Spinal cord (tissue), 10 donors: ENCODE measurements at places on chromosomes 12 and 14.

GRCh38 chr12:29103539-29103974 lies 45.5 kb upstream of the FAR2 start:
- no peak overlapping the region for H3K27ac ChIP-seq
- no peaks in the 10 kb centered on the region for H3K27me3 ChIP-seq
- H3K4me1 ChIP-seq: no peaks in the 10 kb centered on the region
- no peaks in the 10 kb centered on the region for H3K36me3 ChIP-seq
- no peak for DNase-seq

DNA sequence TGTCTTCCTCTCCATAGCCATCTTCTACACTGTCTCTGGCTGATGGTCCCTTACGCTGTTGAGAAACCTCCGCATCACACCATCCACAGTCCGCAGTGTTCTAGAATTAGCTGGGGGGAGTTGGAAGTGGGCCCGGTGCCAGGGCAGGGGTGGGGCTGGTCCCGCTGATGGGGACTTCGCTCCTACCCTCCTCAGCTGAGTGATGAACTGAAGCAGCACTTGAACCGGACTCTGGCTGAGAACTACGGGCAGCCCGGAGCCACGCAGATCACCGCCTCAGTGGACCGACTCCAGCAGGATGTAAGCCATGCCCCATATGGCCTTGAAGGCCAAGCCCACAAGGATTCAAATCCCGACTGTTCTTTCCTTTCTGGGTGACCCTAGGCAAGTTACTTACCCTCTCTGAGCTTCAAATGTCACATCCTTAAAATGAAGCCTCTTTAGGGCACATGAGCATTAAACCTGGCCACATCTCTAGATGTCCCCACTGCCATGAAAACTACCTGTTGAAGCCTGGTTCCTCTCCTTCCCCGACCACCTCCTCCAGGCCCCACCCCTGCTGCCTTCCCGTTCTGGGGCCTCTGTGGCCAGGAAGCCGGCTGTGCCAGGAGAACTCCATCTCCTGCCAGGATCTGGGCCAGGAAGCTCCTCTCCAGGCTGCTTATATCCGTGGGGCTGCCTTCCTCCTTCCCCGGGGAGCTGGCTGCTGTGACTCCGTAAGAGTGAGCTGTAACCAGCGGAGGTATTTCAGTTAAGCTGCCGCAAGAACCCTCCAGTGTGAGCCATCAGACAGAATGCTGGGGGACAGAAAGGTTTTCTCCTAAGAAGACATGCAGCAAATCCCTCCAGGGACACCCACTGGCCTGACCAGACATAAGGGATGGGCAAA lies 53.1 kb downstream of the TSPAN11 start:
- peaks cover 38% of the 10 kb centered on the region for H3K36me3 ChIP-seq
- H3K4me3 ChIP-seq: no peak overlapping the region
- no peaks in the 10 kb centered on the region for H3K27me3 ChIP-seq
- H3K27ac ChIP-seq: no peak overlapping the region
- no peak for DNase-seq

- peak within 1 kb of the TSS; percentile 50 for H3K4me3 ChIP-seq
- peaks cover 5% of the 10 kb centered on the region for H3K4me1 ChIP-seq
- H3K27ac ChIP-seq: peak within 1 kb of the TSS; percentile 57
- peak; percentile 35 for DNase-seq
- H3K36me3 ChIP-seq: no peaks in the 10 kb centered on the region
- no peaks in the 10 kb centered on the region for H3K27me3 ChIP-seq
Measured at GRCh38 chr14:58395812-58396788, at the start of gene TOMM20L. Gene TOMM20L (plus strand): TSS chr14:58395930. CDS start chr14:58395958, 28 bp downstream.

DNA sequence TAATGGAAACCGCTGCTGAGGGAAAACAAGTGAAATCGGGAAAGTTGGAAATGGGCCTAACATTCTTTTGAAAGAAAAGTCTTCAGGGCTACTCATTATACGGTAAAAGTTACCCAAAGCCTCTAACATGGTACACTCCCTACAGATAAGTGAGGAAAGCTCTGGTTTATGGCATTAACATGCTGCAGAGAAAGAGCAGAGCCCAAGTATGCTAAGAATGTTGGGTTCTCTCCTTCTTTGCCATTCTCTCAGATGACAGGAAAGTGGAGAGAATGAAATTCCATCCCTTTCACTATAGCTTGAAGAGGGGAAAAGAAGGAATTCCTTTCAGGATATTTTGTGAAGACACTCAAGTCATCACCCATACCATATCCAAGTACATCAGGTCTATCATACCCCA lies 348.0 kb downstream of the SEC23A start:
- H3K27ac ChIP-seq: no peak overlapping the region
- no peak overlapping the region for H3K4me3 ChIP-seq
- H3K4me1 ChIP-seq: no peaks in the 10 kb centered on the region
- H3K36me3 ChIP-seq: no peaks in the 10 kb centered on the region
- H3K27me3 ChIP-seq: no peaks in the 10 kb centered on the region

DNA sequence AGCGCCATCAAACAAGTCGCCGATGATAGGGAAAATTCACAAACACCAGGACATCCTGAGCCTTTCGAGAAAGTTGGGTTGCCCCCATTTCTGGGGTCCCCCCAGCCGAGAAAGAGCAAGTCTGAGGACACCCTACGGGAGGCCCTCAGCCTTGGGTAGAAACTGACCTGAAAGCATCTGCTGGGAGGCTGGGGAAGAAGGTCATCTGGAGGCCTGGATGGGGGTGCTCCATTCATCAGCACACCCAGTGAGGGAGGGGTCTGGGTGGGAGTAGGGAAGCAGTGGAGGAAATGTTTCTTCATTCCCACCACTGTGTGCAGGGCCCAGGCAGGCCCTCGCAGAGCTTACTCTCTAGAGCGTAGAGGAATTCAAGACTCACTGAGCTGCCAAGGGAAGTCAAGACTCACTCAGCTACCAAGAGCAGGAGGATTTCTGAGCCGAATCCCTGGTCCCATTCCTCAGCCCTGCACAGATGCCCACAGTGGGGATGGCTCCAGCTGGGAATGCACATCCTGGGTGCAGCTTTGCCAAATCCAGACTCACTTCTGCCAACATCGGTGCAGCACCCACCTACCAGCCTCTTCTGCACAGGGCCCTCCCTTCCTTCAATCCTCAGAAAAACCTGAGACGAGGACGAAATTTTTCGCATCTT lies 38.1 kb downstream of the DIO3 start:
- no peak overlapping the region for H3K27ac ChIP-seq
- no peaks in the 10 kb centered on the region for H3K36me3 ChIP-seq
- H3K27me3 ChIP-seq: no peaks in the 10 kb centered on the region
- no peaks in the 10 kb centered on the region for H3K4me1 ChIP-seq
- H3K4me3 ChIP-seq: no peak overlapping the region

DNA sequence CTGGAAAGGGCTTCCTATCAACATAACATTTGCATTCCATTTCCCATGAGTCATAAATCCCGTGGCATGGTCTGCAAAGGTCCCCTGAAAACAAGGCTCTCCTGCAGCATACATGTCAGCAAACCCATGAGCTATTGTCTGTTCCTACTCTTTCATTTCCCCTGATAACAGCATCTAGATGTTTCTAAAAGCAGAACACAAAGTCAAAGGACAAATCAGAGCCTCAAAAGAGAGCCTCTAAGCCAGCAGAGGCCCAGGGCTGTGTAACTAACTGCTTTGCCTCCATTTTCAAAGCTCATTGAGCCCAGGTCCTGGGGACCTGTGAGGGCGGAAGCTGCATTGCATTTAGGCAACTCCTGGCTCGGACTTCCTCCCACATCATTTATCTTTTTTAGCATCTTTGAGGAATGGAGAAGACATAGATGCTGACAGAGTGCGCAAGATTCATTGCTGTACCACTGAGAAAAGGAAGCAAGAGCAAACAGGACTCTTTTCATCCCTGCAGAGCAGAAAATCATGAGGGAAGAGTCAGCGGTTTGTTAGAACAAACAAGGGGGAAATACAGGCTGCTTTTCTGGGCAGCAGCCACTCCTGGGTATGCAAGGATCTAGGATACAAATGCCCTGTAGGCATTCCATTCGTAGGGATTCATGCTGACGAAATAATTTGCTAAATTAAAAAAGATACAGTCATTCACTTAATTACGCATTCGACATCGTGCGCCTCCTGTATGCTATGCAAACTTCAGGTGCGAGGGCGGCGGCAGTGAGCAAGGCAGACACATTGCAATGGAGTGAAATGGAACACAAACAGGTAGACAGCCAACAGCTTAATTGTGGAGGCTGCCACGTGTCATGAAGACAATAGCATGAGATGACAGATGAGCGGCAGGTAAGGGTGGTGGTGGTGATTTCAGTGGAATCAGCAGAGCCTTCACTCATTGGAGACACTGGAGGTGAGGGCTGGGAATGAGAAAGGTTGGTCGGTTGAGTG lies 131.0 kb downstream of the TMEM132D start:
- DNase-seq: peak; percentile 86
- peak overlapping the region; percentile 4 for H3K27ac ChIP-seq
- peaks cover 2% of the 10 kb centered on the region for H3K27me3 ChIP-seq

DNA sequence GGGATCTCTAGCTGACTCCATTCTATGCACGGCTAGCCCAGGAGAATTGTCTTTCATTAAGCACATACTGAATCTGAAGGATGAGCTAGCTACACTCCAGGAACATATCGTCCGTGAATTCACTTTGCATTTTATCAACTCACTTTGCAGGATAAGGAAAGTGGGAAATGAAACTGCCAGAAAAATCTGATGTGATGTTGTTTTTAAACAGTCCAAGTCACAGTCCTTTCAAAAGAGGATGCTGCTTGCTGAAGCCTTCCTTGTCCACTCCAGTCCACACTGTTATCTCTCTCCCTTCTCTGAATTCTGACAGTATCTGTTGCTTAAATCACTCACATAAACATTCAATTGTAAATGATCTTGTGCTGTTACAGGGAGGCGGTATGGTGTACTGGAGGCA lies 12.7 kb upstream of the TMCC3 start:
- H3K36me3 ChIP-seq: no peaks in the 10 kb centered on the region
- peaks cover 4% of the 10 kb centered on the region for H3K4me1 ChIP-seq
- H3K27ac ChIP-seq: no peak overlapping the region
- DNase-seq: no peak

GRCh38 chr12:4044101-4044500 lies 170.9 kb upstream of the PARP11 start:
- no peaks in the 10 kb centered on the region for H3K36me3 ChIP-seq
- H3K4me3 ChIP-seq: no peak overlapping the region
- DNase-seq: no peak
- peaks cover 6% of the 10 kb centered on the region for H3K4me1 ChIP-seq
- H3K27ac ChIP-seq: no peak overlapping the region

DNA sequence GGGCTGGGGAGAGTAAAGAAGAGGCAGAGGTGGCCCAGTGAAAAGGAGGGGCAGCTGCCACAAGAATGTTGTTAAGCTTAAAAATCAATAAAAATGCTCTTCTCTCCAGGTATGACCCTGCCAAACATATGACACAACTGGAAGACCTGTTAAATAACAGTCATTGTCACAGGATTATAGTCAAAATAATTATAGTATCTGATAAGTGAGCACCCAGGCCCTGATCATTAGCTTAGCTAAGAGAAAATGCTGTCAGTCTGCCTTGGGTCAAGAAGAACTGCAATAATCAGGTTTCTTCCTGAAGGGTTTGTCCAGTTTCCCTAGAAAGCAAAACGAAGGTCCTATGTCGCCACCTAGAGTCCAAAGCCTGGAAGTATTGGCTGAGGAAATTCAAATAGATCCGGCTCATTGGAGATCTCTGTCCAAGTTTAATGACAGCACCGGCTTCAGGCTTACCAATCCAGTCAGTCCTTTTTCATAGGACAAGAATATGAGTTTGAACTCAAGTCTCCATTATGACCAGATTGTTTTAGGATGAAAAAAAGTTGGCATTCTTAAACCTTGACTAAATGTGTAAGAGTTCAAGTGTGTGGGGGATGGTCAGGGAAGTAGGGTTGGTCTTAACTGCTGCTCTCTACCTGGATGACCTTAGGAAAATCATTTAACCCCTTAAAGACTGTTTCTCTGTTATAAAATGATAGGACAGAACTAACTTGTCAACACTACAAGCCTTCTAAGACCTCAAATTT lies 22.5 kb upstream of the NKX2-8 start:
- no peak overlapping the region for H3K27ac ChIP-seq
- H3K4me1 ChIP-seq: no peaks in the 10 kb centered on the region
- H3K36me3 ChIP-seq: no peaks in the 10 kb centered on the region
- peaks cover 24% of the 10 kb centered on the region for H3K27me3 ChIP-seq
- DNase-seq: peak; percentile 79
- H3K4me3 ChIP-seq: no peak overlapping the region

- DNase-seq: no peak
- no peaks in the 10 kb centered on the region for H3K36me3 ChIP-seq
- H3K4me3 ChIP-seq: peak overlapping the region; percentile 68
Measured at GRCh38 chr12:9648701-9649531, 20.6 kb upstream of the CLEC2D start.

GRCh38 chr12:110775997-110776396 lies 33.3 kb upstream of the PPP1CC start:
- H3K27ac ChIP-seq: no peak overlapping the region
- H3K36me3 ChIP-seq: no peaks in the 10 kb centered on the region
- no peaks in the 10 kb centered on the region for H3K27me3 ChIP-seq
- no peak overlapping the region for H3K4me3 ChIP-seq

DNA sequence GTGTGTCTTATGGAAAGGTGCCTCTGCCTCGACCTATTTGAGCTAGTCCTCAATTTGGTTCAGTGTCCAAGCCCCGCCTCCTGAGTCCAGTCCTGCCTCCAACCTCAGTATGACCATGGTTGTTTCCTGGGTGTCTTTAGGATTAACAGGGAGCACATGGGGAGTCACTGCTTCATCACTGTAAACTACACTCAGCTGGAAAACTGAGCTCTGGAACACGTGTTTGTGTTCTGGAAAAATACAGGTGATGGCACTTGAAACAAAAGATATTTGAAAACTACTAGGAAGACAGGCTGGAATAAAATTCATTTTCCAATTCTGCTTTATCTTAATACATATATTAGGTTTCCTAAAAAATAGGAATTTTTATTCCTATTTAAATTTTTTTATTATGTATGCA lies 1187.3 kb upstream of the TMEM132C start:
- no peak overlapping the region for H3K27ac ChIP-seq
- no peak for DNase-seq
- H3K27me3 ChIP-seq: no peaks in the 10 kb centered on the region
- no peak overlapping the region for H3K4me3 ChIP-seq
- no peaks in the 10 kb centered on the region for H3K4me1 ChIP-seq
- no peaks in the 10 kb centered on the region for H3K36me3 ChIP-seq

GRCh38 chr12:49369411-49370145 lies 2.3 kb downstream of the SPATS2 start:
- no peaks in the 10 kb centered on the region for H3K27me3 ChIP-seq
- H3K36me3 ChIP-seq: peaks cover 2% of the 10 kb centered on the region
- H3K4me3 ChIP-seq: no peak overlapping the region
- H3K27ac ChIP-seq: no peak overlapping the region
- peaks cover 10% of the 10 kb centered on the region for H3K4me1 ChIP-seq
- no peak for DNase-seq
